Thoracic aorta (tissue), 2 donors: ENCODE measurements at places on chromosomes 12 and 14. TPM values are rescaled to one million over a fixed set of nuclear protein-coding genes. Genes with fewer than 3 reads are reported as not detected.

The WASHC3 gene
- 46.8 TPM for total RNA-seq

The GCN1 gene
- 91.5 TPM for total RNA-seq

The TSPAN19 gene
- not detected for total RNA-seq

The ELK3 gene
- total RNA-seq = 40.6 TPM

The DACT1 gene
- 36.1 TPM for total RNA-seq

DNA sequence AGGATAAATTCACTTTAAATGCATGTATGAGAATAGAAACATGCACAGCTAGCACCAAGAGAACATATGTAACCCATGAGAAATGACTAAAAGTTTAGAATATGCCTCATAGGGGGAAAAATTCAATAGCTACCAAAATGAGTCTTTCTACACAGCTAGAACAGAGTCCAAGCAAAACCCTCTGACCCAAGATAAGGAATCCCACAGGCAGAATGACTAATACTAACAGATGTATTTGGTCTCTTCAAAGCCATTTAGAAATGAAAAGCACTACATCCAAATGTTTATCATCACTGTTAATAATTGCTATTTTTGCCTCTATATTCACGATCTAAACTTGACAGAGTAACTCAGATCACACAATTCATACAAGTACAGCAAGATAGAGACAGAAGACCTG, 44.0 kb downstream of the KICS2 start:
- no peak for DNase-seq

- no peak for DNase-seq
These were observed 5.5 kb upstream of the HVCN1 start for GRCh38 chr12:110694330-110694901.

DNA sequence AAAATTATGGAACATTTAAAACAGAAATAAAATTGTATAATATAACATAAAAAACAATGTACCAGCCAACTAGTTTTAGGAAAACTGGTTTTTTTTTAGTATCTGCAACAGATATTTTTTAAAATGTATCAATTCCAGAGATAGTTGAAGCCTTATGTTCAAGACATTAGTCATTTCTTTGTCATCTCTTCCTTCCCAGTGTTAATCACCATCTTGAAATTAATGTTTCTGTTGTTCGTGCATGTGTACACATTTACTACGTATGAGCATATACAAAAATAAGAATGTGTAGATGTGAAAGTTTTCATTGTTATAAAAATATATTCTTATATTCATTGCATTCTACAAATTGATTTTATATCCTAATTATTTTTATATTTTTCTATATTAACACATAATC, 1062.1 kb downstream of the SLC6A15 start:
- no peak for DNase-seq

The PROX2 gene
- total RNA-seq = not detected

GRCh38 chr12:110543252-110543959, 39.7 kb downstream of the PPTC7 start:
- DNase-seq = peak; percentile 73

The ADAM20 gene
- 3.5 TPM for total RNA-seq

The GDF3 gene
- not detected for total RNA-seq

The PTCSC3 gene
- not detected for total RNA-seq

DNA sequence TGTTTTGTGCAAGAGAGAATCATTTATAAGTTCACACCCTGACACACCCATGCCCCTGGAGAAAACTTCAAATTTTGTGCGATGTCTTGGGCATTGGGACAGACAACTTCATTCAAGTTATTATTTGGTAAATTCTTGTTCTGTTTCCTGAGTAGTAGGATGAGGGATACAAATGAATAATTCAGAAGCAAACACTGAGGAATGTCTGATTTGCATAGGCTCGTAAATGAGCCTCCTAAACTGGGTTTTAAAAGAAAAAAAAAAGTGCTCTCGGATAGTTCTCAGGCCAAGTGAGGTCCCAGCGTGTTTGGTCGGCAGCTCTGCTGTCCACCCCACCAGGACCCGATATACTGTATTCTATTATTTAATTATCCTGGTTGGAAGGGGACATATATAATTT, 134.7 kb upstream of the CPM start:
- DNase-seq = no peak

- DNase-seq = no peak
These were observed 254.0 kb downstream of the ANO6 start for GRCh38 chr12:45469902-45470301.
